ENCODE measurements at places on chromosomes 11 and 22.
A peak's percentile ranks its signal among the peaks of the same experiment; 100 is the strongest.

DNA sequence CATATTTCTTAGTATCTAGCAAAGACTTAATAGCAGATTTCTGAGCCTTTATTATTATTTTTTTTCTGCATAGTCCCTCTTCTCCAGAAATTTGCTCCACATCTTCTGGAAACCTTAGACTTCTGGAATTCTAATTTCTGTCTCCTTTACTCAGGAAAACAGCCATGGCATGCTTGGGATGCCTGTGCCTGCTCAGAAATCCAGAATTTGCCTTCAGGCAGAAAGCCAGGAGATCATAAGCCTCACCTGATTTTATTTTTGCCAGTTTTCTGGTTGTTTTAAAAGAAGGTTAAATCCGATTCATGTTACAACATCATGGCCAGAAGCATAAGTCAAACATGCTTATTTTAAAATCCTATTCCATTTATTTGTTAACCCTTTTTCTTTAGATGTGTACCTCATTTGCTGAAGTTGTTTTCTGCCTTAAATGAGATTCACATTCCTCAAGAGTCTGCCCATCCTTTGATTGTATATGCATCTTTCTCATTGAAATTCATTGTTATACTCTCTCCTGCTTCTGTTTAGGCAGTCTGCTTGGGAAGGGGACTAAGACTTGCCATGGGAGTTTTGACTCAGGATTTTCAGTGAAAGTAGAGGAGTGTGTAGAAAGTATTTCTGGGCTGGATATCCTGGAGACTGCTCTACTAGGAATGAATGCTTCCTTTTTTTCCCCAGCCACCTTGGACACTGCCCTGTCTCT lies 37.1 kb downstream of the SIK2 start:
- no peak for DNase-seq

DNA sequence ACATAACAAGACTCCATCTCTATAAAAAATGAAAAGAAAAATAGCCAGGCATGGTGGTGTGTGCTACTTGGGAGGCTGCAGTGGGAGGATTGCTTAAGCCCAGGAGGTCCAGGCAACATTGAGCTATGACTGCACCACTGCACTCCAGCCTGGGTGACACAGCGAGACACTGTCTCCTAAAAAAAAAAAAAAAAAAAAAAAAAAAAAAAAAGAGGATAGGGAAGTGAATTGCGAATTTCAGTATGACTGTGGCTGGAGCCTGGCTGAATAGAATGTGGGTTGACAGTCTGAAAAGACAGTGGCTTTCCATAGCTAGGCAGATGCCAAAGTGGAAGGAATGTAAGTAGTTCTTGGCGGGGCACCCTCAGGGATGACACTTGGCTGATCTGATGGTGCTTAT lies 6.4 kb upstream of the LDHAL6A start:
- DNase-seq, result no peak

DNA sequence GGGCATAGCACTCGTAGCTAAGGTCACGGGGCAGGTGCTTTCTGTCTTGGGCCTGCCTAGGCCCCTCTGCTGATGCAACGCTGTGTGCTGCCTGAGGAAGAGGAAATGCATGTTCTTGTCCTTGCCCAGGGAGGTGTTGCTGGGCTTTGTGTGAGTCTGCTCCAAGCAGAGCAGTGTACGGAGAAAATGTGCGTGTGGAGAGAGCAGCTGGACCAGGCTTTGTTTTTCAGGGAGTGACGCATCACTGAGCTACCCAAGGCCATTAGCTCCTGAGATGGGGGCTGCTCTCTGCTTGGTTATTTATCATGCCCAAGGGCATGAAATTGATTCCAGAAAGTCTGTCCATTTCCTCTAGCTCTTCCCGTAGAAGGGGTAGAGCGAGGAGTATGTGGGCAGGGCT lies 82.9 kb upstream of the THY1 start:
- DNase-seq, result no peak

- DNase-seq, result no peak
Measured at GRCh38 chr22:35299217-35299672, 449 bp upstream of the TOM1 start.

DNA sequence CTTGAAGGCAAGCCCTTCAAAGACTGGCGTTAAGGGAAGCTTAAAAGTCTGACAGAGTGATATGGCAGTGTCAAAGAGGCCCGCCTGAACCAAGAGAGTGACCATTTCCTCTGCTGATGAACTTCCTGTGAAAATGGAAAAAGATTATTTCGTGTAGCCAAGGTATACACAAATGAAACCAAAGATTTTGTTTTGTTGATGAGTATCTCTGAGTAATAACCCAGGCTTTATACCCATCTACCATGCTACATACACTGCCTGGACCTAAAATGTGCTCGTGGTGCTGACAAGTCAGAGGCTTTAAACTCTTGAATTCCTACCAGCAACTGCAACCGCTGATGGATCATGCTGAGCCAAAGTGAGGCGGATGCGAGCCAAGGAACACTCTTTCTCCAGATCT lies 21.0 kb upstream of the FNBP4 start:
- no peak for DNase-seq

DNA sequence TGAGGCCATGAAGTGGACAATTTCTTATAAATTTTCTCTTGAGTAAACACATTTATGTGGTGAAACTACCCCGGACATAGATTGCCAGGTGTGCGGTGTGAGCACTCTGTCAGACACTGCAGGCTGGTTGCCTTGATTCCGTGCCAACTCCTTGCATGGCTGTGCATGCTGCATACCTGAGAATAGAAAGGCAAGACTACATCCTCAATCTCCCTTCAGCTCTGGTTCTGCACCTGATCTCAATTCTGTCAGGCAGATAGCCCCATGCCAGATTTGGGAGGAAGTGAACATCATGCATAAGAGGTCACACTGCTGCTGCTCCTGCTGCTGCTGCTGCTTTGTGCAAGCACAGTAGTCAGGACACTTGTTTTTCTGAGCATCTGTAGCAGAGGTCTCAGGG lies 42.5 kb upstream of the DEUP1 start:
- DNase-seq, result peak; percentile 71

GRCh38 chr11:70422692-70423522 lies 24.6 kb downstream of the CTTN start:
- DNase-seq, result no peak

- no peak for DNase-seq
Measured at GRCh38 chr11:44718612-44719390, 8.0 kb upstream of the TSPAN18 start.

DNA sequence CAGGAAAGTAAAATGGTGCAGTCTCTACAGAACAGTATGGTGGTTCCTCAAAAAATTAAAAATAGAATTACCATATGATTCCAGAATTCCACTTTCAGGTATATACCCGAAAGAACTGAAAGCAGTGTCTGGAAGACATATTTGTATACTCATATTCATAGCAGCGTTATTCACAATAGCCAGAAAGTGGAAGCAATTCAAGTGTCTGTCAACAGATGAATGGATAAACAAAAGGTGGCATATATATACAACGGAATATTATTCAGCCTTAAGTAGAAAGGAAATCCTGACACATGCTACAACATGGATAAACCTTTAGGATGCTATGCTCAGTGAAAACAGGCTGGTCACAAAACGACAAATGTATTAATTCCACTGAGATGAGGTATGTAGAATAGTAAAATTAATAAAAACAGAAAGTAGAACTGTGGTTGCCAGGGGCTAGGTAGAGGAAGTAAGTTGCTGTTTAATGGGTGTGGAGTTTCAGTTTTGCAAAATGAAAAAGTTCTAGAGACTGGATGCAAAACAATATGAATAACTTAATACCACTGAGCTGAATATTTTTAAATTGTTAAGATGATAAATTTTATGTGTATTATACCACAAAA lies 14.5 kb downstream of the SAA1 start:
- no peak for DNase-seq

DNA sequence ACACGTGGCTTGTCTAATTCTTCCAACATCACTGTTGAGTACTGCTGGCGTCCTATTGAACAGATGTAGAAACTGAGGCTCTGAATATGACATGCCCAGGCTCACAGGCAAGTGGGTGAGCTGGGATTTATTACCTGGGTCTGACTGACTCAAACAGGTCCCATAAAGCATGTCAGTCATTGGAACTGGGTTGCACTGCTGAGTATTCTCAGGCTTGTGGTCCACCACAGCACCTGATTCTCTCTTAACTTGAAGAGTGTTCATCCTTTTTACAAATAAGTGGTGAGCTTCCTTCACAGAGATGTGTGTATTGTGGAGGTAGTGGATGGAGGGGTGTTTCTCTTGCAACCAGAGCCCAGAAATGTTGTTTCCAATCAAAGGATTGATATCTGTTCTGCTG lies 44.5 kb downstream of the SC5D start:
- DNase-seq, result no peak

- no peak for DNase-seq
Measured at GRCh38 chr11:35005141-35005780, 88.8 kb downstream of the PDHX start.

- no peak for DNase-seq
Measured at GRCh38 chr11:8793114-8793777, 110.7 kb downstream of the RPL27A start.

GRCh38 chr11:114606003-114606801 lies 10.6 kb upstream of the NXPE4 start:
- DNase-seq, result no peak

DNA sequence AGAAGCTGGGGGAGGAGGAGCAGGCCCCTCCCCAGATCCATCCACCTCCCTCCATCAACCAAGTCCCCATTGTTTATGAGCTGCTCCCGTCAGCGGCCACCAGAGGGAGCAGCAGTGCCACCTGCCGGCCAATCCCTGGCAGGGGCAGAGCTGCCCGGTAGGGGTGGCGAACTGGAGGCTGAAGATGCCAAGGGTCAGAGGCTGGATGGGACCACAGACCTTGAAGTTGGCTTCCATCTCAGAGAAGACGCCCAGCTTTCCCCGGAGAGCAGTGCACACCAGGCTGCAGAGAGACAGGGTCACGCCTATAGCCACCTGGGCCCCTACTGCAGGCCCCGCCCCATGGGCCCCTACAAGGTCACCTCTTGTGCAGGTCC lies 3.6 kb downstream of the FIBP start:
- DNase-seq, result peak; percentile 23

DNA sequence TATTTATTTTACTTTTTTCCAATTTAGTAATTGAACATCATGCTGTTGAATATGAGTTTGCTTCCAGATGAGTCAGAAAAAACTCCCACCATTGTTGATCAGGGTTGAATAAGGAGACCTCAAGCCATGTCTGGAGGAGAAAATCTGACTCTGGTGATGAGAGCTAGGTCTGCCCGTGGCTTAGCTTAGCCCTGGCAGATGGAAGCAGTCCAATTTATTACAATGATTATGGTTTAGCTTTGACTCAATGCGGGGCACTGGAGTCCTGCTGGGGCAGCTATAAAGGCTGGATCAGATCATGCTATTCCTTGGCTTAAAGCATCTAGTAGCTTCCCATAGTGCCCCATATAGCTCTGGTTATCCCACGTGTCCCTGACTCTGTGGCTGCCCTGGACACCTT lies 506.5 kb downstream of the MN1 start:
- no peak for DNase-seq

DNA sequence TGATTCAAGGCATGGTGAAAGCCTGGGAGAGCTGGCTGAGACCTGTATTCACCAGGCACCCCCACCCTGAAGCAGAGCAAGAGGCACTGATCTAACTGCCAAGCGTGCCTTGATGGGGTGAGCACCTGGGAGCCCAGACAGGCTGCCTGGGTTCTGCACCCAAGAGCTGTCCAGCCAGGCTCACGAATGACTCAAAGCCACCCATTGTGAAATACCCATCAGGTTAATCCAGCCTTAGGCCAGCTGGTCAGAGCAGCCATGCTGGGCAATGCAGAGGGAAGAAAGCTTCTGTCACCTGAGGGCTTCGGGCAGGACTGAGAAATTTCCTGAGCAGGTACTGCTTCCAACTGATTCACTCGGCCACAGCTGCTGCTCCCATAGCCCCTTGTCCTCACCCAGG lies 22.1 kb downstream of the THOC5 start:
- DNase-seq, result no peak

GRCh38 chr11:61042961-61043540 lies 59.2 kb upstream of the CD5 start:
- DNase-seq, result peak; percentile 59

DNA sequence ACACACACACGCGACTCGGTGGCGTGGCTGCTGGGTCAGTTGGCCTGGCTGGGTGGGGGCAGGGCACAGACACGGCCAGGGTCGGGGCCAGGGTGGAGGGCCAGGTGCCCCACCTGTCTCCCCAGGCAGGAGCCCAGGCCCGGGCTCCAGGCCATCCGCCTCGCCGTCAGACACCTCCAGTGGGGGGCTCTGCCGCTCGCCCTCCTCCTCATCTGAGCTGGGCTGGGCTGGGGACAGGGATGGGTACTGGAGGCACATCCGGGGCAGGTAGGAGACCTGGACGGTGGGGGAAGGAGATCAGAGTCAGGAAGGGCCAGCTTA lies 6.2 kb upstream of the MYBPC3 start:
- no peak for DNase-seq

- DNase-seq, result no peak
Measured at GRCh38 chr22:23553438-23553837, 26.7 kb downstream of the IGLL1 start.

- no peak for DNase-seq
Measured at GRCh38 chr11:123505546-123506299, 75.7 kb downstream of the GRAMD1B start.

GRCh38 chr11:111298413-111299100 lies at the start of gene POU2AF3:
TSS of gene POU2AF3 (plus strand) at chr11:111298546. CDS start at chr11:111298582, 36 bp downstream.
- DNase-seq, result no peak

- DNase-seq, result no peak
Measured at GRCh38 chr11:56917708-56918400, 70.9 kb upstream of the OR5AK2 start.

DNA sequence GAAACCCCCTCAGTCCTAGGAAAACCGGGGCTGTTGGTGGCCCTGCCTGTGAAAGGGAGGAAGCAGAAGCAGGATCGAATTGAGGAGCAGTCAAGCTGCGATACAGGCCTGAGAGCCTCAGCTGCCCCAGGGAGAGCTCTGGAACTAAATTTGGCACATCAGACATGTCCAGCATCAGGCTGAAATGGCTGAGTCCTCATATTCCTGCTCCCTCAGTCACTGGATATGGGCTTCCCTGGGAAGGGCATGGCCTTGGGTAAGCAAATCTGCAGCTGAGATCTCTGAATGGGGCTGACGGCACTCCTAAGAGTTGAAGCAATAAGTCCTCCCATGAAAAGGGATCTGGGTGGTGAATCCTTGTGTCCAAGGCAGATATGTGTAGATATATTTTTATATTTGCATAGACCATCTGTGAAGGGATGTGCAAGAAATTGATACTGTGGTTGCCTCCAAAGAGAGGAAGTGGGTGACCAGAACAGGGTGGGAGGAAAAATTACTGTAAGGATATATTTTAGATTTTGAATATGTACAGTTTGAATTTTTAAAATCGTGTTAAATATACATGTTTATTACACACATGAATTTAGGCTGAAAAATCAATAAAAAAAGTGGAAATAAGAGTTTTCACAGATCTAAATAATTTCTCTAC lies 45.5 kb downstream of the APIP start:
- DNase-seq, result no peak

DNA sequence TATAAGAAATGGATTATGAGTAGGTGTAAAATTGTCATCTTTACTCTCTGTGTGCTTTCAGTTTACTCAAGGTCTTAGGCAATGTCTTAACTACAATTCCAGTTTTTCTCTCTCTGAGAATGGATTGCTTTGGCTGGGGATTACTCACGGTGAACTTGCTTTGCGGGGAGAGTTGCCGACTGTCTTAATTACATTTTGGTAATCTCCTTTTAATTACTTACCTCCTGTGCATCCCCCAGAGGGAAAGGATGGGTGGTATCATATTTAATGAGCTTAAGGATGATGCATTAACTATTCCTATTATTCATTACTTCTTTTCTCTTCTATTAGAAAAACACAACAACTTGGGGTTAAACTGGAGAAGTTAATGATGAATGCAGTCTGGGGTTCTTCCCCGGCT lies 159.4 kb downstream of the MPPED1 start:
- no peak for DNase-seq
